Renal cortical epithelial cell (primary cell): ENCODE measurements at places on chromosomes 3 and 15. TPM values are rescaled to one million over a fixed set of nuclear protein-coding genes. Genes with fewer than 3 reads are reported as not detected.
A peak's percentile ranks its signal among the peaks of the same experiment; 100 is the strongest.

DNA sequence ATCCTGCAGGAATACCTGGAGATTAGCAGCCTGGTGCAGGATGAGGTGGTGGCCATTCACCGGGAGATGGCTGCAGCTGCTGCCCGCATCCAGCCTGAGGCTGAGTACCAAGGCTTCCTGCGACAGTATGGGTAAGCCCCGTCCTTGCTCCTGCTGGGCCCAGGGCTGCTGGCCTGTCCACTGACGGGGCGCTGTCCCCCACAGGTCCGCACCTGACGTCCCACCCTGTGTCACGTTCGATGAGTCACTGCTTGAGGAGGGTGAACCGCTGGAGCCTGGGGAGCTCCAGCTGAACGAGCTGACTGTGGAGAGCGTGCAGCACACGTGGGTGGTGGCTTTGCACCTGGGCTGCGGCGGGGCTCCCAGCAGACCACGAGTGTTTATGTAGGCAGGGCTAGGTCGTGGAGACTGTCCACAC is 5.0 kb downstream of the FES start:
- DNase-seq, result no peak

DNA sequence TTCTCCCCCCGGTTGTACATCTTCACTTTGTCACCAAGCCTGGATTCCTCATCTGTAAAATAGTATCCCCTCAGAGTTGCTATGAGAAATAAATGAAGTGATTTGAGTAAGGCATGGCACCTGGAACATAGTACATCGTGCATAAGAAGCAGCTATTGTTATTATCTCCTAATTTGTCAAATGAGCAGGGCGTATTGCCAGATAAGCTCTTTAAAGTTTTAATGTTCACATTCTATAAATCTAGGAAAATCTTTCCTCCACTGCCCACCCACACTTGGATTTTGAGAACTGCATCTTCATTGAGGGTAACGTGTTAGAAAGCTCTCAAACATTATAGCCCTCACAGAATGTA is 32.3 kb downstream of the CACNA1D start:
- no peak for DNase-seq

GRCh38 chr15:95470997-95471689 is 859.4 kb upstream of the NR2F2 start:
- no peak for DNase-seq

DNA sequence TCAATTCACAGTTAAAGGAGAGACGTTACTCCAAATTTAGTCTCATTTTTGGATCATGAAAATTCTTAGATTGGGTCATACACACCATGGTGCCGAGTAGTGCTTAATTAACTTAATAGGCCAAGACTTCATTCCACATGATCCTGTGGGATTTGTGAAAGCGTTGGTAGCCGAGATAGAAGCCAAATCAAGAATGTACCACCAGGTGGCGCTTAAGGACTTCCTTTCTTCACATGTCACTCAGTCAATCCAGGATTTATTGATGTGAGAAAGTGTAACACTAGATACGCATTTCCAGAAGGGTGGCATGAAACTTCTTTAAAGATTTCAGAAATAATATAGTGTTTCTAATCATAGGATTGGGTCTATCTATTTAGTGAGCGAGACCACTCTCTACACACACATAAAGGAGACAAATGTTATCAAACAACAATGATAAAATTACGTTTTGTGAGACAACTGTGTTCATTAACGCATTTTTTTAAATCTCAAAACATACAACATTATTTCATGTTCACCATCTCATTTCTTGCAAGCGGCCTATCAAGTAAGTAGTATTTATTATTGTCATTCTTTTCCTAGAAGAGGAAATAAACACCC is 436.1 kb downstream of the CHL1 start:
- DNase-seq, result peak; percentile 75

GRCh38 chr15:71080166-71080565 is 35.1 kb upstream of the THSD4 start:
- peak; percentile 20 for DNase-seq

- no peak for DNase-seq
Observed at GRCh38 chr3:157713101-157713500, 209.9 kb upstream of the VEPH1 start.

DNA sequence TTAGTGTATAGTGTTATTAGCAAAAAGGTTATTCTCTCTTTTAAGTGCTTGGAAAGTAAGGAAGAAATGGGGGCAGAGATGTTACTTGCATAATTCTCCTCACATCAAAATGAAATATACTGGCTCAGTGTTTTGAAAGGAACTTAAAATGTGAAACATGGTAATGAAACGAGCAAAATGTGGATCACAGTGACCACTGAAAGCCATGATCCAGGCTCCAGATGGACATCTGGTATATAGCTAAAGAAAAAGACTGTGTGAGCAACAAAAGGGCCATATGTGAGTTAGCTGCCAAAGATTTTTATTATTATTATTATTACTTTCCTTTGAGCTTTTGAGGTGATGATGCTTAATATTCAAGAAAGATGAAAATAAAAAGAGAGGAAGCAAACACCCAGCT is 89.6 kb downstream of the GAP43 start:
- DNase-seq, result no peak

DNA sequence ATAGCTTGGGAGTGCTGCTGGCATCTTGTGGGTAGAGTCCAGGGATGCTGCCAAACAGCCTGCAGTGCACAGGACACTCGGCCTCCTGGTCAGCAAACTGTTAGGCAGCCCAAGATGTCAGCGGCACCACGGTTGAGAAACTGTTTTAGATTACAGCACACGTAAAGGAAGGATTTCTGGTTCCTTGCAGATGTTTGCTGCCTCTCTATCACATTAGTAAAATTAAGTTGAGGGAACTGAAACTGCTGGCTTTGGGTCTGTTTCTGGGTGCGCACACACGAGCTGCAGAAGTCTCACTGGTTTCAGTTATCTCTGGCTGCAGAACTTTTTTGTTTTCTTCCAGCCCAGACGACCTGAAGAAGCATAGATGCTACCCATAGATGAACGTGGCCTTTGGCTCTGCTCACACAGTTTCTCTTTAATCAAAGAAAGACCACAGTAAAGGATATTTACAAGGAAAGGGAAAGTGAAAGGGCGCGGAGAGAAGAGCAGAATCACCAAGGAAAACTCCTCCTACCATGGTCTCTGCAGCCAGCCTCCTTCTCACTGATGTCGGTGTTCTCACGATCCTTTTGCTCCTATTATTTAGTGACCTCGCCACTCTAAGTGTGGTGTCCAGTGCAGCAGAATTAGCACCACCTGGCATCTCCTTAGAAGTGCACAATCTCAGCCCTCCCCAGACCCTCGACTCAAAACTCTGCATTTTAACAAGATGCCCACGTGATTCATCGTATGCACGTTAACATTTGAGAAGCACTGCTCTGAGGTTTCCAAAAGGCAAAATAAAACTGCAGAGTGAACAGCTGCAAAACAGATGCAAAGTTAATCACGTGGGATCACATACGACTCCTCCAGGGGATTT is 50.6 kb upstream of the AKAP13 start:
- DNase-seq, result peak; percentile 54

- DNase-seq, result no peak
Observed at GRCh38 chr3:193060748-193061546, 143.3 kb upstream of the MB21D2 start.

- DNase-seq, result peak; percentile 60
Observed at GRCh38 chr15:32042269-32042972, 12.1 kb downstream of the CHRNA7 start.

DNA sequence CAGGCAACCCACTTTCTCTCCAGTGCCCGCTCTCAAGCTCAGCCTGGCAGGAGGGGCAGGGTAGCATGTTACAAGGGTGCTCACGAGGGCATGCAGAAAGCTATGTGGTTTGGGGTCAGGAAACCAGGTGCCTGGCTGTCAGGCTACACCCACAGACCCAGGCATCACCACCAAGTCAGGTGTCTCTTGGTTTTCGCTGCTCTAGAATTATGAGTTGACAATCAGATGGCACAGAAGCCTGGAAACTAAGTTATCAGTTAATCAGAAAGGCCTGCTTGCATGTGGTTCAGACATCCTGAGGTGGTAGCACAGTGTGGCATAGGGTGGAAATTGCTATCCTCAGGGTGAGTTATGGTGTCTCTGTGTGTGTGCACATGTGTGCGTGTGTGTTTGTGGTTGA is 16.2 kb upstream of the CCR9 start:
- no peak for DNase-seq

DNA sequence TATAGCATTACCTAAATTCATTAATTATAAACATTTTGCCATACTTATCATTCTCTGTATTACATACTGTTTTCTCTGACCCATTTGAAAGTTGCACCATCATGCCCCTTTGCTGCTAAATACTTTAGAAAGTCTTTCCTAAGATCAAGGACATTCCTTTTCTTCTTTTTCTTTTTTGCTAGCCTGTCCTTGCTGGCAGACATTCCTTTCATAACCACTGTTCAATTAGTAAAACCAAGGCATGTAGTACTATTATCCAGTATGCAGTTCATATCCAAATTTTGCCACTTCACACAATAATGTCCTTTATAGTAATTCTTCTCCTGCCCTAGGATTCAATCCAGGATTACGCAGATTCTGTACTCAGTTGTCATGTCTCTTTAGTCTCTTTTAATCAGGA is 321.0 kb upstream of the C2CD4B start:
- DNase-seq, result peak; percentile 39

DNA sequence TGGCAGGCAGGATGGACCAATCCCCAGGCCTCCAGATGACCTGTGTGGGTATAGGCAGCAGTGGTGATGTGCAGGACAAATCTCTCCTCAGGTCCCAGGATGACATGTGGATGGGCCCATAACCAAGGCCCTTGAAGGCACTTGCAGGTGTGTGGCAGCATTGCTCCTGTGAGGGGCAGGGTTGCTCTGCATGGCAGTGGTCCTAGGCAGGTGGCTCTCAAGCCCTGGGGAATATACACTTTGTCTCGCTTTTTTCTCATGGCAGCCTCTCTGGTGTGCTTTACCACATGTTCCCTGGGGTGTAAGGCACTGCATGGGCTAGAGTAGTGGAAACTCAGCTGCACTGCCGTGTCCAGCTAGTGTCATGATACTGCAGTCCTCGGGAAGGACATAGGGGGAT is 503.6 kb downstream of the UNC13C start:
- no peak for DNase-seq

DNA sequence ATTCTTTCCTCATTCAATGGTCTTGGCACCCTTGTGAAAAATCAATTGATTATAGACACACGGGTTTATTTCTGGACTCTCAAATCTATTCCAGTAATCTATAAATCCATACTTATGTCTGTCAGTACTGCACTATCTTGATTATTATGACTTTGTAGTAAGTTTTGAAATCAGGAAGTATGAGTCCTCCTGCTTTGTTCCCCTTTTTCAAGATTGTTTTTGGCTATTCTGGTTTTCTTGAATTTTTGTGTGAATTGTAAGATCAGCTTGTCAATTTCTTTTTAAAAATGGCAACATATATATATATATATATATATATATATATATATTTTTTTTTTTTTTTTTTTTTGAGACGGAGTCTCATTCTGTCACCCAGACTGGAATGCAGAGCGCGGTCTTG is 32.3 kb upstream of the CFAP20DC start:
- DNase-seq, result no peak

GRCh38 chr3:153130312-153130977 is 31.6 kb upstream of the RAP2B start:
- peak; percentile 93 for DNase-seq

- no peak for DNase-seq
Observed at GRCh38 chr3:156360083-156360482, 194.8 kb downstream of the SSR3 start.

GRCh38 chr15:71435552-71435951 is 320.3 kb downstream of the THSD4 start:
- DNase-seq, result no peak

- no peak for DNase-seq
Observed at GRCh38 chr3:196518966-196519717, 4.0 kb upstream of the SMCO1 start.

GRCh38 chr15:64747578-64747977 is 27.8 kb downstream of the RBPMS2 start:
- no peak for DNase-seq

GRCh38 chr15:89972085-89972484 is 29.0 kb upstream of the ZNF710 start:
- DNase-seq, result no peak

Gene MST1
- 2.3 and 11.7 TPM in 2 replicates for total RNA-seq

Gene STIMATE
- 11.5 and 12.1 TPM in 2 replicates for total RNA-seq

Gene EPHB1
- 6.3 and 17.4 TPM in 2 replicates for total RNA-seq

Gene CPN2
- 0.05 TPM in 1 of 2 replicates, not detected in the other for total RNA-seq

Gene CORO2B
- total RNA-seq, result 2.9 and 6.3 TPM in 2 replicates

Gene SMAD6
- total RNA-seq, result 2.6 and 20.8 TPM in 2 replicates

Gene MED12L
- under 0.01 and 0.30 TPM in 2 replicates for total RNA-seq

Gene PIGZ
- total RNA-seq, result 3.0 and 3.1 TPM in 2 replicates

Gene MESP1
- total RNA-seq, result 0.45 and 0.69 TPM in 2 replicates

Gene DLL4
- total RNA-seq, result 0.15 and 0.17 TPM in 2 replicates

Gene CPNE9
- not detected in 2 replicates for total RNA-seq
